Sigmoid colon (tissue), 7 donors: ENCODE measurements at places on chromosomes 7 and 10. TPM values are rescaled to one million over a fixed set of nuclear protein-coding genes. Genes with fewer than 3 reads are reported as not detected.

Gene RASA4B
- total RNA-seq: 2.5 TPM

Gene PTN
- 31.0 TPM for total RNA-seq

Gene ASZ1
- not detected for total RNA-seq

Gene GPR22
- 0.82 TPM for total RNA-seq

DNA sequence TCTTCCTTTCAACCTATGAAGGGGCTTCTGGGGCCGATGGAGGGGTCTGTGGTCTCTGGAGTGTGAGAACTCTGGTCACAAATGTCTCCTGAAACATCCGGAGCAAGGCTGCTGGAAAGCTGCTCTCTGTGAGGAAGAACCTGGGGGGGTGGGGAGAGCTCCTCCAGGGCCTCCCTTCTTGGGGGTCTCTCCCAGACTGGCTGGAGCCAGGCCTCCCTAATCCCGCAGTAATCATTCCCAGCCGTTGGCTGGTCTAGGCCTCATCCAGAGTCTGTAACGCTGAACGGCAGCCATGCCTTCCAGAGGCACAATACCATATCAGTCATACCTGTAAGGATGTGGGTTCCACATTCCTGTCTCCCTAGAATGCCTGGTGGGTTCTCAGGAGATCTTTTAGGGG is 4.4 kb upstream of the LZTS2 start:
- H3K4me3 ChIP-seq: no peak overlapping the region
- no peaks in the 10 kb centered on the region for H3K4me1 ChIP-seq
- no peaks in the 10 kb centered on the region for H3K27me3 ChIP-seq
- no peak overlapping the region for H3K27ac ChIP-seq

- no peaks in the 10 kb centered on the region for H3K36me3 ChIP-seq
- H3K27me3 ChIP-seq: no peaks in the 10 kb centered on the region
- no peak overlapping the region for H3K4me3 ChIP-seq
- no peaks in the 10 kb centered on the region for H3K4me1 ChIP-seq
- H3K27ac ChIP-seq: no peak overlapping the region
- no peak for DNase-seq
These were observed 78.9 kb upstream of the FOXK1 start for GRCh38 chr7:4602905-4603842.

DNA sequence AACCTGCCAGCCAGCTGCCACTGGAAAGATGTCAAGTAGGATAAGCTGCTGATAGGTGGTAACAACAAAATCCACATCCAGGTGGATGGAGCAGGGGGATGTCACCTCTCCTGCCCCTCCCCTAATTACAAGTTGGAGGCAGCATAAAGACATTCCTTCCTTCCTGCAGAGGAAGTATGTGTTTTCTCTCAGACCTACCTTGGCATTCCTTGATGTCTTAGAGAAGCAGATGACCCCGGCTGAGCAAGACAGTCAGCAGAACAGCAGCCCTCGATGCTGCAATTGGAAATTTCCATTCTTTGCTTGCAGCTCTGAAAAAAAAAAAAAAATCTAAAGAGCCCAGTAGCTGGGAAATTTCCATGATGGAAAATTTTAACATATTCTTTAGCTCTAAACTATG is 137.5 kb upstream of the MKLN1 start:
- no peaks in the 10 kb centered on the region for H3K27me3 ChIP-seq
- H3K36me3 ChIP-seq: no peaks in the 10 kb centered on the region
- peak; percentile 74 for DNase-seq

- no peak overlapping the region for H3K4me3 ChIP-seq
- H3K36me3 ChIP-seq: no peaks in the 10 kb centered on the region
- no peaks in the 10 kb centered on the region for H3K27me3 ChIP-seq
- no peaks in the 10 kb centered on the region for H3K4me1 ChIP-seq
These were observed 115.0 kb upstream of the HGF start for GRCh38 chr7:81884817-81885216.

- no peaks in the 10 kb centered on the region for H3K4me1 ChIP-seq
- no peaks in the 10 kb centered on the region for H3K27me3 ChIP-seq
- DNase-seq: no peak
- no peaks in the 10 kb centered on the region for H3K36me3 ChIP-seq
- no peak overlapping the region for H3K27ac ChIP-seq
These were observed 8.9 kb downstream of the IL2RA start for GRCh38 chr10:6053303-6053702.

- peaks cover 59% of the 10 kb centered on the region for H3K4me1 ChIP-seq
- H3K36me3 ChIP-seq: no peaks in the 10 kb centered on the region
- H3K27ac ChIP-seq: peak overlapping the region; percentile 42
- no peaks in the 10 kb centered on the region for H3K27me3 ChIP-seq
These were observed 51.7 kb downstream of the DIP2C start for GRCh38 chr10:637771-638195.

- no peak overlapping the region for H3K27ac ChIP-seq
- peaks cover 7% of the 10 kb centered on the region for H3K4me1 ChIP-seq
- DNase-seq: no peak
- H3K4me3 ChIP-seq: no peak overlapping the region
These were observed 175.2 kb upstream of the GRB10 start for GRCh38 chr7:50957855-50958254.

DNA sequence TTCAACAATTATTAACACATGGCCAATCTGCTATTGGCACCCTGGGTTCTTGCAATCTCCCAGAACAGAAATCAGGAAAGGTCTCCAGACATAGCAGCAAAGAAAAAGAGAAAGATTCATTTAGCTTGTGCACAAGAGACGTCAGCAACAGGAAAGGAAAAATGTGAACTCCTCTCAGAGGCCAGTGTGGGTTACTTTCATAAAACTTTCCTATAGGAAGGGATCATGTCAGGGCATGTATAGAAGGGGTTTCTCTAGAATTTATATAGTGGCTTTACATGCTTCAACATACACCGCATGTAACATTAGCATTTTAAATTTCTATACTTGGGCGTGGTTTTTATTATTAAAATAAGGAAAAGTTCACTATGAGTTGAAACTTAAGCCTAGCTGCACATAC is 725.1 kb downstream of the SORCS1 start:
- H3K36me3 ChIP-seq: no peaks in the 10 kb centered on the region
- DNase-seq: no peak
- H3K27me3 ChIP-seq: no peaks in the 10 kb centered on the region
- H3K27ac ChIP-seq: no peak overlapping the region

DNA sequence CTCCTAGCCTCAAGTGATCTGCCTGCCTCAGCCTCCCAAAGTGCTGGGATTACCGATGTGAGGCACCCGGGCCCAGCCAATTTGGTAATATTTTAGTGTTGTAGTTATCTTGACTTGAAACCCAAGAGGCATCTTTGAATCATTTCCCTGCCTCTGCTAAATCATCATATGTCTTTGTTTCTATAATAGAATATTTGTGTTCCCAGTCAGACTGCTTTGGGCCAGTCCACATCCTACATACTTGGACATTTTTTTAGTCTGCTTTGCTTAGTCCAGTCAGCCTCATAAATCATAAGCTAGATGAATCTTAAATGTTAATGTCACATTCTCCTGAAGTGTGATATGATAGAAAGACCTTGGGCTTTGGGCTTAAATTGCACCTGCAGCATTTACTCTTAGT is 5.9 kb downstream of the STAM start:
- H3K4me3 ChIP-seq: no peak overlapping the region
- H3K36me3 ChIP-seq: no peaks in the 10 kb centered on the region
- no peak for DNase-seq
